ENCODE measurements at places on chromosomes 12 and 14.
A peak's percentile ranks its signal among the peaks of the same experiment; 100 is the strongest.

- no peak for DNase-seq
These were observed 177.8 kb downstream of the KIF26A start for GRCh38 chr14:104316121-104316722.

- DNase-seq: no peak
These were observed 27.3 kb upstream of the SPTSSA start for GRCh38 chr14:34489324-34489723.

DNA sequence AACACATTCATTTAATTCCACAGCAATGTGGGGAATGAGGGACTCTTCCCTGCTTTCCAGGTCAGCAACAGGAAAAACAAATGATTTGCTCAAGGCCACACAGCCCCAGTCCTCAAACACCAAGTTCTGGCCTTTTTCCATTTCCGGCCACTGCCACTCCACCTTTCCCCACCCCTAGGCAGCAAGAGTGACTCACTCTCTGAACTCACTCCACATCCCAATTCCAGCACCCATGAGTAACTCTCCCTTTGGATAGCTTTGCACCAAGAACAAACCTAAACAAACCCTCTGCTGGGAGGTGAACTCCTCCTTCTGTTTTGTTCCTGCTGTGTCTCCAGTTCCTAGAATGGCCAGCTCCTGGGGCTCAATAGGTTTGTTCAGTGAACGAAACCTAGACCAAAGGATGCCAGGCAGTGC is 30.4 kb upstream of the PLEKHG6 start:
- no peak for DNase-seq

DNA sequence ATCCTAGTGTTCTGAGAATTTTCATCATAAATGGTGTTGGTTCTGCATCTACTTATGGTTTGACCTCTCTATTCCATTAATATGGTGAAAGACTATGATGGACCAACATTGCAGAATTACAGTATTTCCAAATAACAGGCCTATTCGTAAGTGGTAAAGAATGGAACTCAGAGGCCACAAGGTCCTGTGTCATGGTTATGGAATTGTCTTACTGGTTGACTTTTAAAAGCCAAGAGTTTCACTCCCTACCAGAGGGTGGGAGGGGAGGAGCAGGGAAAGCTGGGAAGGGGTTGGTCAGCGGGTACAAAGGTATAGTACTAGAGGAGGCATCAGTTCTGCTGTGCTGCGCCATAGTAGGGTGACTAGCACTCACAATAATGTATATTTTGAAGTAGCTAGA is 153.4 kb downstream of the TMEM132D start:
- no peak for DNase-seq

DNA sequence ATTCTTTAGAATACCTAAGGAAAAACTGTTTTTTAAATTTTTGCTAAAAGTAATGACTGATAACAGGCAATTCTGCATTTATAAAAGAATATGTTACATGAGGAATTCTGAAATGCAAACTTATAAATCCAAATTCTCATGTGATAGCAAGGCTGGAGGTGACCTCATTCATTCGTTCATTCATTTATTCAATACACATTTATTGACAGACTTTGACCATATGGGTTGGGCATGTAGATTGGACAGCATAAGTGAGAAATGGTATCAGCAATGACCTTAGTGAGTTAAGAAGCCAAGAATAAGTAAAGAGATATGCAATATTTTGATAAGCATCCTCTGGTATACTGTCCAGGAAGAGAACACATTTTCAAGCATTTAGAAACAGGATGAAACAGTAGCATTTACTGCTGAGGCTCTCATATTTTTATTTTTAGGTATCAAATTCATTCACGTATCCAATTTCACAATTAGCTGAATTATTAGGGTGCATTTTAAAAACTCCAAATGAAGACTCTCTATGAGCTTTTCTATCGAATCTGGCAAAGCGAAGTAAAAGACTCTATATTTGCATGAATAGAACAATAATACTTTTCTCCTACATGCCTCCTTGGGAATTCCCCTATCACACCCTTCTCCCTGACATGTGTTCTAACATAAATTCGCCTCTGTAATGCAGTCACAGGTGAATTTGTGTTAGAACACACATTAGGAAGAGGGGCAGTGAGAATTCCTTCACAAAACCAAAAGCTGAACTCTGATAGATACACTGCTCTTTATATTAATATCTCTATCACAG is 49.9 kb downstream of the PEBP1 start:
- DNase-seq: no peak

DNA sequence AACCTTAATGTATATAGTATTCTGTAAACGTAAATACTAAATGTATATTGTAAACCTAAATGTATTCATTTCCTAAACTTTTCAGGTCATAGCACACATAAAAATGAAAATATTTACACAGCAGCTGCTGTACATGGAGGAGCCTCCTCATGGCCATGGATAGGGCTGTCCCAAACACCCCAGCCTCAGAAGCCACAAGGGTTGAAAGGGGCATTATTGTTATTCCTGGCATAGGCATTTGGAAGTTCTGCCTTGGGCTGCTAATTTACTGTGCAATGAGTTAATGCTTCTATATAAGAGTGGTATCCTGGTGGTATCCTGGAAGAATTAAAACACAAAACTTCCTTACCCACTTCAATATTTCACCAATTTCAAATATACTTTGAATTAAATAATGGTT is 159.4 kb downstream of the SLC5A8 start:
- no peak for DNase-seq

DNA sequence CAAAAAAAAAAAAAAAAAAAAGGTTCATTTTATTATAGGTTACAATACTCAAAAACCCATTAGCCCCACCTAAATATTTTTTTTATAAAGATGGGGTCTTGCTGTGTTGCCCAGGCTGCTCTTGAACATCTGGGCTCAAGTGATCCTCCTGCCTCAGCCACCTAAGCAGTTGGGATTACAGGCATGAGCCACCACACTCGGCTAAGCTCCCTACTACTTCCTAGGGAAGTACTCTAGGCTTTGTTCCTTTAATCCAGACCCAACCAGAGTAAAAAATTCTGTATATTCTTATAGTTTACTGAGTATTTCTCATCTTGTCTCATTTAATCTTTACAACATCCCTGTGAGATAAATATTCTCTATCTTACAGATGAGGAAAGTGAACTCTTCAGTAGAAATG is 50.7 kb downstream of the RBMS2 start:
- DNase-seq: no peak

DNA sequence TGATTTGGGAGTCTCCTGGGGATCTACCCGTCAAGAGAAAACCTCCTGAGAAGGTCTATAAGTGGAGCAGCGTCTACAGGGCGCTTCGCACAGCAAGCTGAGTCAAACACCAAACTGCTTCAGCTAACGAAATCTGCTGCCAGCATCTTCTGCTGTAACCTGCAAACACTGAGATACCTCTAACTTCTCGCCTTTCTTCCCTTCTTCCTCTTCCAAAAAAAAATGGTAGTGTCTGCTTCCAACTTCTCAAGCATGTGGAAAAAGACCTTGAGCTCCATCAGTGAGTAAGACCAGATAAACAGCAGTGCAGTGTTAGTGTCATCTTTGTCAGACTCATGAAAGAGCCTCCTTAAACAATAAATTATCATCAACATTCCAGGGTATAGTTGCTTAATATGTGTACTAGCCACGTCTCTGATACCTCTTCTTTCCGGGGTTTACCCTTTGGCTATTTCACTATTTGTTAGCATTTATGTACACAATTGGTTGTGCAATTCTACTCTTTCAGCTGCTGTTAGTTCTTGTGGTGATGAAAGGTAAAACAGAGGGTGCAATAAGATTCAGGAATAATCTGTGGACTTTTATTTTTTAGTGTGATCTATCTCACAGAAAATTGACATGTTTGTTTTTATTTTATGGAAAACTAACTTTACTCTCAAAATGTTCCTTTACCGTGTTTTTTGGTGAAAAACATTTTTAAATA is 81.6 kb downstream of the LLPH start:
- no peak for DNase-seq

DNA sequence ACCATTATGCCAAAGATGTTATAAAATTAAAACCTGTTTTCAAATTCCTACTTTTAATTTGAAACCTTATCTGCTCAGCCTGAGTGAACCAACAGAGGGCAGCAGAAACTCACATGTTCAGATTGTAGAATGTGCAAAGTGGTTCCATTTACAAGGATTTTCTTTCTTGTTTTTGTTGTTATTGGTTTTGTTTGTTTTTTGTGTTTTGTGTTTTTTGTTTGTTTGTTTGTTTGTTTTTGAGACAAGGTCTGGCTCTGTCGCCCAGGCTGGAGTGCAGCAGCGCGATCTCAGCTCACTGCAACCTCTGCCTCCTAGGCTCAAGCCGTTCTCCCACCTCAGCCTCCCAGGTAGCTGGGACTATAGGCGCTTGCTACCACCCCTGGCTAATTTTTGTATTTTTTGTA is 22.8 kb upstream of the GARIN2 start:
- DNase-seq: peak; percentile 51

DNA sequence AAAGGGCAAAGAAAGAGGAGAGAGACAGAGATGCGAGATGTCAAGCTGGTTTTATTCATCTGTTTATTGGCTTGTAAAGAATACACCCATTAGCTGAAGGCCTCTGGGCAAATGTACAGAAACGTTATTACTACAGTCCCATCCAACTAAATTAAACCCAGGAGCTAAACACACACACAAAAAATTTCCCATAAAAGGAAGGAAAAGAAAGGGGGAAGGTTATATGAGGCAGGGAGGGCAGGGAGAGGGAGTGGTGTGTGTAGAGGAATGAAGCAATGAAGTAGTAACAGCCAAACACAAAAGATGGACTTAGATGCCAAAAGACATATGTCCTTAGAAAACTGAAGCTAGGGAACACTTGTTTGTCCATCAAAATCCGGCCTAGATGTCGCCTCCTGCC is 3.1 kb upstream of the MFAP5 start:
- DNase-seq: no peak

GRCh38 chr12:88833641-88834116 is 253.4 kb upstream of the KITLG start:
- no peak for DNase-seq

DNA sequence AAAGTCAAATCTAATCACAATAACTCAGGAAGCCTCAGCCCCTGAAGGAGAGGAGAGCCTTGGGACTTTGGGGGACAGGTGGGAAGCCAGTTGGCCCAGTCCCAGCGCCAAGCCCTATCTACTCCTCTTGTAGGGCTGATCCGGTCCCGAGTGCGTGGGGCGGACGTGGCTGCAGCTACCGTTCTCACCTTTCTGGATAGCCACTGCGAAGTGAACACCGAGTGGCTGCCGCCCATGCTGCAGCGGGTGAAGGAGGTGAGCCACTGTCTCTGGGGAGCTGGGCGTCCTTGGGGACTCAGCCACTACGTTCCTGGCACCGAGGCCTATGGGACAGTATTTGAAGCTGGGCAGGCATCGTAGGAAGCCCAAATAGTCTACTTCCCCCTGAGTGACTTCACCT is 68.4 kb downstream of the GALNT16 start:
- no peak for DNase-seq

- DNase-seq: no peak
These were observed 614.7 kb upstream of the FOXG1 start for GRCh38 chr14:28151926-28152325.

- DNase-seq: no peak
These were observed 285.3 kb upstream of the KITLG start for GRCh38 chr12:88865537-88865936.

- no peak for DNase-seq
These were observed 45.8 kb upstream of the NCOR2 start for GRCh38 chr12:124613151-124613585.

DNA sequence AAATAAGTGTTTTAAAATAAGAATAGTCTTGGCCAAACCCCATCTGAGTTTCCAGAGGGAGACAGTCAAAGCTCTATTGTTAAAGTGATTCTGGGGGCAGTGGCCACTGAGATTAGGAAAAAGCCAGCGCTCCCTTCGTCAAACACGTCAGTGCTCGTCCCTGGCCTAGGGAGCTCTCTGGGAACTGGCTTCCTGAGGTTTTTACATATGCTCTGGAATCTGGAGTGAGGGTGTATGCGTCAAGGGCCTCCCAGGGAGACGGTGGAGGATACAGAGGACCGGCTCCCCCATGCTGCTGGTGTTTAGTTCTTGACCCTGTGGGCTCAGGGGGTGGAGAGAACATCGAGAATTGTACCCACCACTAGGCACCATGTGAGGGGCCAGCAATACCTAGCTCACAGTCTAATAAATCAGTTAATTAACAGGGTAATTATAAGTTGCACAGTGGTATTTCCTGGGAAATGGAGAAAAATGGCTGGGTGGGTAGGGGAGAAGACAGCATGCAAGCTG is 87.0 kb downstream of the SLC25A47 start:
- DNase-seq: no peak

DNA sequence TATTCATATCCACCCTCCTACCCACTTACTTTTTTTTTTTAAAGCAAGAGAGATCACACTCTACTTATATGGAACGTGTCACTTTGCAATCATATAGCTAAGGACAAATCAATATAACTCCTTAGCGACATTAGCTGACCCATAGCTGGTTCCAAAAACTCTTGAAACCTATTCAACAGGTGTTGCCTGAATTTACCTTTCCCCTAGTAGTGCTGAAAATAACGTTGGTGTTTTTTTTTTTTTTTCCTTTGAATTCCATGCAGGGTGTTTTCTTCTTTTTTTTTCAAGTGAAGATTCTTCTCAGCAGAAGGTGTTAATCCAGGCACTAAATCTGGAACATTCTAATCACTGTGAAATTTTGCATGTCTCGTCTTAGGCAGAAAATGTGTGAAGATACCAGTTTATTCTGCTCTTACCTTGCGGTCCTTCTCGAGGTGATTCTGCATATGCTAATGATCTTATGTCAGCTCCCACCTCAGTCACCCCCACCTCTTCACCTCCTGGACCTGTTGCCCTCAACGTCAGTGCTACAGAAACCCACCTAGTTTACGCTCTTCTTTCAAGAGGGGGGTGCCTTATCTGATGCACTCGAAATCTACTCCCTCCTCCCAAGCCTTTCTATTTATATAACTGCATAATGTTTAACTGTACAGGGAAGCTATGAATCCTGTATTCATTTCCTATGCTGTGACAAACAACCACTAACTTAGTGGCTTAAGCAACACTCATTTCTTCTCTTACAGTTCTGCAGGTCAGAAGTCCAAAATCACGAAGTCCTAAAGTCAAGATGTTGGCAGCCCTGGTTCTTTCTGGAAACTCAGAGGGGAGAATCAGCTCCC is 7.1 kb upstream of the VPS37B start:
- DNase-seq: no peak

Measured in brain (organoid and tissue), 16 donors.